ENCODE measurements at places on chromosomes 12 and 14.

DNA sequence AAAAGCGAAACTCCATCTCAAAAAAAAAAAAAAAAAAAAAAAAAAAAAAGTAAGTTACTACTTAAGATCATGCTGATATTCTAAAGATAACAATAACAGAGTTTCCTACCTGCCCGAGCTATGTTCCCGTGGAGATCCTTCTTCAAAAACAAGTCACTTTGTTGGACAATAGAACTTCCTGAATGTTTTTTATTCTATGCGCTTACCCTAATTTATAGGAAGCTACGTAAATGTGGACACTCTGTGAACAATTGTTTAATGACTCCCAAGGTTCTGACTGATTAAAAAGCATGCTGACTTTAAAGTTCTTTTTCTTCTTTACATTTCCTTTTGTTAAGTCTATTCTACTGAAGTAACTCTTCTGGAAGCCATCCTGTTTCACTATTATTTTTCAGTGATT is 52.5 kb downstream of the FGD4 start:
- no peak for DNase-seq

GRCh38 chr12:49105504-49106084 is 5.1 kb downstream of the LMBR1L start:
- DNase-seq, result no peak

GRCh38 chr12:68011882-68012207 is 22.6 kb downstream of the IFNG-AS1 start:
- no peak for DNase-seq

DNA sequence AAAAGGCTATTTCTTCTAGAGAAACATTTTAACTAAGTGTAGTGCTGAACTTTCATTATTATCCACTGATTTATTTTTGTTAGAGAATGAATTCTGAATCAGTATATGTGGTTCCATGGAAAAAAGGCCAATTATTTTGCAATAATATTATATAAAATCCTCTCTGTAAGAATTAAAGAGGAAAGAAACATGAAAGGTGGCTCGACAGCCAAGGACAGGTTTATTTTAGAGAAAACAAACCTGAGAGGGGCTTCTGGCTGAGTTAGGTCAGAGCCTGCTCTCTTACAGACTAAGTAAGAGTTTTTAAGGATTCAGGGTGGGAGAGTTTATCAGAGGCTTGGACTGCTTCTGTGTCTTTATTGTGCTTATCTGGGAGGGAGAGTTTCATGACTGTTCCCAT is 46.7 kb upstream of the GUCY2C start:
- DNase-seq, result no peak

DNA sequence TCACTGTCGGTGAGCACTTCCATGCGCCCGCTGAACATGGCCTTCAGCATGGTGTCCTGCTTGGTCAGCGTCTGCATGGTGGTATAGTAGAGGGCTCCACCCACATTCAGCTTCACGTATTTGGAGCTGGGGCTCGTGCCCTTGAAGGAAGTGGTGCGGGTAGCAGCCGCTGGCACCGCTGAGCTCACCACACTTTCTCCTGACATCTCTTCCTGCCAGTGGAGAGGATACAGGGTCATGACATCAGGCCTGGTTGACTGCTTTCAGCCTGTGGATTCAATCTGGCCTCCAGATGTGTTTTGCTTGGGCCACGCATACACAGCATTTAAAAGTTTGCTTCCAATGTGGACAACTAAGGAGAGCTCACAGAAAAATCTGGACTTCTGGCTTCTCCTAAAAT is 7.6 kb downstream of the KCTD10 start:
- no peak for DNase-seq

DNA sequence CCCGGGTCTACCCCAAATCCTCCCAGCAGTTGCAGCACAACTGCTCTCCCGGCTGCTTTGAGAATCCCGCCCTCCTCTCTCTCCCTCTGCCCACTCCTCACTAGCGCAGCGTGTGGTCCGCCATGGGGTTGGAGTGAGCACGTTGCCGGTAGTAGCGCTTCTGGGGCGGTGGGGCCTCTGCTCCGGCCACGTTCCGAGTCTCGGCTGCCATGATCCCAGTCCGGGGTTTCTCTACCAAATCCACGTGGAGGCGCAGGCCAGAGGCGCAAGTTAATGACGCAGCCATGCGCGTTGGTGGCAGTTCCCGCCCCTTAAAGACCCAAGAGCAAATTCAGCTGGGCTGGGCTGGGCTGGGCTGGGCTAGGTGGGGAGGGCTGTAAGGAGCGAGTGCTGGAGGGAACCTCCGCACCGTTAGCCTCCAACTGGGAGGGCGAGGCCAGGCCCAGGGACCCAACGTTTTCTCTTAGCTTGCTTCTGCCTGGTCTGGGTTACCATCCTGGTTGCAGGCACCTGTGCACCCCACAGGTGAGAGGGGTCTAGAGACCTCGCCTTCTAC is at the start of gene METTL1:
METTL1 (minus strand) TSS at position 233 of the 556 bp plus-strand sequence; CDS start at position 211, 22 bp downstream.
- DNase-seq, result peak; percentile 93

DNA sequence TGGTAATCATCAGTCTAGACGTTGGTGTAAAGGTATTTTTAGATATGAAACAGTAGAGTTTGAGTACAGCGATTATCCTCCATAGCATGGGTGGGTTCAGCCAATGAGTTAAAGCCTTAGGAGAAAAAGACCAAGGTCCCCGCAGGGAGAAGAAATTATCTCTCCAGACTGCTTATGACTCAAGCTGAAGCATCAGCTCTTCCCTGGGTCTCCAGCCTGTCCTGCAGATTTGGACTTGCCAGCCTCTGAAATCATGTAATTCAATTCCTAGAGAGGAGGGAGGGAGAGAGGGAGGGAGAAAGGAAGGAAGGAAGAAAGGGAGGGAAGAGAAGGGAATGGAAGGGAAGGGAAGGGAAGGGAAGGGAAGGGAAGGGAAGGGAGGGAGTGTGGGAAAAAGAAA is 12.0 kb upstream of the DTX1 start:
- no peak for DNase-seq

DNA sequence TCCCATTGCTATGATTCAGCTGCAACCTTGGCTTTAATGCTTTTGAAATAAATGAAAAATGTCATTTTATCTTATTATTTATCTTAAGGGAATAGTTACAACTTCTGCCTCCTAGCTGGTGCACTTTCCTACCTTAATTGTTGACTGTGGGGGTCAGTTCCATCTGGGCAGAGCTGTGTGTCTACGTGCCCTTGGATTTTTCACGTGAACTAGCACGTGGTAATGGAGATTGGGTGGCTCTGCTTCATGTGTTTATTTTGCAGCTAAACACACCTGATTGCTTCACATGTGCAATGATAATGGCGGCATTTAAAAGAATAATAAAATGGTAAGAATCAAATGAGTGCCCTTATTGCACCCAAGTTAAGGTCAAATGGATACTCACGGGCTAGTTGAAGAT is 10.6 kb upstream of the PELI2 start:
- no peak for DNase-seq

- no peak for DNase-seq
Observed at GRCh38 chr12:52037248-52037861, 13.9 kb upstream of the NR4A1 start.

GRCh38 chr12:25924491-25925001 is 33.9 kb upstream of the RASSF8 start:
- no peak for DNase-seq

DNA sequence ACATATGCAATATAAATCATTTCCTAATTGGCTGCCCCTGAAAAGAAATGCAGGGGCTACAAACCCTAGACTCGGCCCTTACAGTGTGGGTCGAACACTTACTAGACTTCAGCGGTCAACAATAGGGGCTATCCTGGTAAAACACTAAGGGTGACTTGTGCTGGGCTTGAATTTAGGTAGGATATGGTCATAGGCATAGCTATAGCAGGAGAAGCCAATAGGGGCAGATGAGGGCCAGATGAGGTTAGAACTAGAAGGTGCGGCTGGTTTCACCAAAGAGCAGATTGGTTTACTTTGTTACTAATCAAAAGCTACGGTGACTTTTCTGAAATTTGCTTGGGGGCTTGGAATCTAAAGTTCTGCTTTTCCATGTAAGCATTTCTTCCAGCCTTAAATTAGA is 282.3 kb upstream of the DIO2 start:
- no peak for DNase-seq

DNA sequence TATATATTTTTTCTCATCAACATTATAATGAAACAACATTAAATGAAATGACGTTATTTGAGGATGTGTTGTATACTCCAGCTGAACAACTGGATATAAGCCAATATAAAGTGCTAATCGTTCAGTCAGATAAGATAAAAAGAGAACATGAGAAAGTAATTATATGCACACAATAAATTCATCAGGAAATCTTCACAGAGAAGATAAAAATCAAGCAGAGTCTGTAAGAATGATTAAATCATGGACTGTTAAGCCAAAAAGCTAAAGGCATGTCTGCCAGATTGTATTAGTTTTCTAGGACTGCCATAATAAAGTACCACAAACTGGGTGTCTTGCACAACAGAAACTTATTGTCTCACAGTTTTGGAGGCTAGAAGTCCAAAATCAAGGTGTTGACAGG is 178.6 kb downstream of the NELL2 start:
- no peak for DNase-seq

- DNase-seq, result no peak
Observed at GRCh38 chr12:76308866-76309265, 39.3 kb downstream of the BBS10 start.

- DNase-seq, result no peak
Observed at GRCh38 chr12:84341467-84342193, 571.0 kb downstream of the SLC6A15 start.

DNA sequence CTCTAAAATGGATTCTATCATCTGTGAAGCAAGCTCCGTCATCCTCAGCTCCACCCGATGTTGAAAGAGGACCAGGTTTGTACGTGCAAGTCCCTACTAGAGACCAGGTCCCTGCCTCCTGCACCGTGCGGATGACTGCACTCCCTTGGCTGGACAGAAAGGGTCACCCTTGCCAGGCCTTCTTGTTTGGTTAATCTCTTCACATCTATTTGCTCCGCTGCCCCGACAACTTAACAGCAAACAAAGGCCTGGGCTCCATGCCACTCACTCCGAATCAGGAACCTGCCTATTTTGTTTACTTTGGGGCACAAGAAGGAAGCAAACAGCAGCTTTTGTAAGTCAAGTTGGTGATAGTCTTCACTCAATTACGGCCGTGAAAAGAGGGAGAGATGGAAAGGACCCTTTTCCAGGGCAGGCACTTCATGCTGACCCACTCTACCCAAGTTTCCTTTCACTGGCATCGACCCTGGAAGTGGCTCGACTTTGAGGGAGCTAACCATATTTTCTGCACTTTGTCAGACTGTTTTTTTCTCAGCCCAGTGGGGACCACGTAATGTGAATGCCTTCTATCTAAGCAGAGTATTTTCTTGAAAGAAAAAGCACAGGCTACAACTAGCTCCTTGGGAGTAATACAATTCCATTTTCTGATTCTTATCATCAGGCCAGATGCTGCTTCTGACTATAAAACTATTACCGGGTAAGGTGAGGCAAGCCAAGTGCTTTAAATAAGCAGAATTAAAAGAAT is 202.6 kb downstream of the FOXN3 start:
- peak; percentile 99 for DNase-seq

DNA sequence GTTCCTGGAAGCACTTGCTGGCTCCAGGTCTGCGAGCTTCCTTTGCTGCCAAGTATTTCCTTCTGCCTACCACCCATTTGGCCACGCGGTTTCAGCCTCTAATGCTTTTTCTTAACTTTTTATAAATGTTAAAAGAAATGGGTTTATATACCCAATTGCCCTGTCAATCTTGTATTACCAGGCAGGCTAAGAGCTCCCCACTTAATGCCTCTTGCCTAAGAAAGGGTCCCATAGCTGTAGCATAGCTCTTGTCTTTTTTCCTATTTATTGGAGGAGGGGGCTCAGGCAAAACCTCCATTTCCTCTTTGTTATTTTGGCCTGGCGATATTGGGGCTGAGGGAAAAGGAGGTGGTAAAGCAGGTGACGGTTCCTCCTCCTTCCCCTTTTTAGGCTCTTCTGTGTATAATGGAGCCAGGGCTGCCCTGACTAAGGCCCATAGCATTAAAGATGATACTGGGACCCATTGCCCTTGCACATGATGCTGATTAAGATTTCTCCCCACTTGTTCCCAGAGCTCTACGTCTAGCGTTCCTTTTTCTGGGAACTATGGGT is 21.6 kb upstream of the BLTP3B start:
- DNase-seq, result no peak

DNA sequence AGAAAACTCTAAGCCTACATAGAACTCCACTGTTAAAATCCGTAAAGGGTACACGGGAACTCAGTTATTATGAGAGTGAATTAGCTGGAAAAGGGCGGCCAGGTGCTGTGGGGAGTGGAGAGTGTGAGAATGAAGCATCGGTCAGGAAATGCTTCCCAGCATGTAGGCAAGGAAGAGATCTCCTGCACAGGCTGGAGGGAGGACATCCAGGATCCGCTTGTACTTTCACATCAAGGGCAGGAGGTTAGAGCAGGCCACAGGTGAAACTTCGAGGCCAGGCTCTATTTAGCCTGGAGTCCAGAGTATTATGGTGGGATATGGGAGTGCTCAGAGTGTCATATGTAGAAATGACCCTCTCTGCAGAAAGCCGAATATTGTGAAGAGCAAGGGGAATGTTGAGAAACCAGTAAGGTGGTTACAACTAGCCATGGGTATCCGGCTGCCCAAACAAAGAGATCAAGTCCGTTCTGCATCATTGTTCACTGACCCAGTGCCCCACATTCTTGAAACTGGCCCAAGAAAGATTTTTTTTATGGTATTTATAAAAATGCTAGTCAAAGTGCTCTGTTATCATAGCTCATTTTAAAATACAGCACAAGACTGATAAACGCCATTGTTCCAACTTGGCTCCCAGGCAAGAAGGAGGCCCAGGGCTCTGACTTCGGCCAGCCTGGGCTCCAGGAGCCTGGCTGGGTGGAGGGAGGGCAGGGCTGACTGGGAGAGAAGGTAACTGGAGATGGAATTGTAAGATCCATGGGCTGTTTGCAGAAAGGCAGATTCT is 79.4 kb upstream of the HIF1A start:
- no peak for DNase-seq

DNA sequence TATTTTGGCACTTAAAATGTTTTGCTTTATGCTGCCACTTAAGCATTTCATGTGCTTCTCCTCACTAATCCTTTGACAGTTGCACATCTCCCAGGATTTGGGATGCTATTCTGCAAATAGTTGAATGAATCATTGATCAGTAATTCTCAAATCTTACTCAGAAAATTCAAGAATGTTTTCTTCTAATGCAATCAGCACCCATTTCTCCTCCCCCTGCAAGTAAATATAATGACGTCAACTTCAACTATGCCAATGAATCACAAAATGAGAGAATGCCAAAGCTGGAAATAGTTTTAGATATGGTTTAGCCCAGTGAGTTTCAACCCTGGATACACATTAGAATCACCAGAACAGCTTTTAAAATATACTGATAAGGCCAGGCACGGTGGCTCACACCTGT is 2.1 kb upstream of the BLOC1S1 start:
- DNase-seq, result no peak

- no peak for DNase-seq
Observed at GRCh38 chr12:3125674-3126073, 48.5 kb downstream of the TSPAN9 start.

GRCh38 chr14:51023964-51024363 is 70.9 kb downstream of the TRIM9 start:
- DNase-seq, result no peak
